Lung microvascular endothelial cell (primary cell): ENCODE measurements at places on chromosomes 13 and 19.

DNA sequence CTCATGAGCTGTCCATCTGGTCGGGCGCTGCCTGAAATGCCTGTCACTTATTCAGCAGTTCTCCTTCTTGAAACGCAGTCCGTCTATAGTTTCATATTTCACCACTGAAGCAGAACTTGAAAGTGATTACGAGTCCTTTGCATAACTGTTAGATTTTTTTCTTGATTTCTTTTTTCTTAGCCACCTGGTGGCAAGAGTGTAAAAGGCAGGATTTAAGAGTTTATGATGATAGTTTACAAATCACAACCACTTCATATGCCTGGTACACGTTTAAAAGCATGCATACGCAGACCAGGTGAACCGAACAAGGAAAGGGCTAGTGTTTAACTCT lies 45.8 kb downstream of the GGACT start:
- peak; percentile 45 for DNase-seq

DNA sequence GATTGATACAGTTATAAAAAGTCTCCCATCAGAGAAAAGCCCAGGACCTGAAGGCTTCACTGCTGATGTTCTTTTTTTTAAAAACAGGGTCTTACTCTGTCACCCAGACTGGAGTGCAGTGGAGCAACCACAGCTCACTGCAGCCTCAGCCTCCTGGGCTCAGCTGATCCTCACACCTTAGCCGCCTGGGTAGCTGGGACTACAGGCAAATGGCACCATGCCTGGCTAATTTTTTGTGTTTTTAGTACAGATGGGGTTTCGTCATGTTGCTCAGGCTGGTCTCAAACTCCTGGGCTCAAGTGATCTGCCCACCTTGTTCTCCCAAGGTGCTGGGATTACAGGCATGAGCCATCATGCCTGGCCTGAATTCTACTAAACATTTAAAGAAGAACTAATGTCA lies 33.1 kb downstream of the TEX29 start:
- DNase-seq = no peak

DNA sequence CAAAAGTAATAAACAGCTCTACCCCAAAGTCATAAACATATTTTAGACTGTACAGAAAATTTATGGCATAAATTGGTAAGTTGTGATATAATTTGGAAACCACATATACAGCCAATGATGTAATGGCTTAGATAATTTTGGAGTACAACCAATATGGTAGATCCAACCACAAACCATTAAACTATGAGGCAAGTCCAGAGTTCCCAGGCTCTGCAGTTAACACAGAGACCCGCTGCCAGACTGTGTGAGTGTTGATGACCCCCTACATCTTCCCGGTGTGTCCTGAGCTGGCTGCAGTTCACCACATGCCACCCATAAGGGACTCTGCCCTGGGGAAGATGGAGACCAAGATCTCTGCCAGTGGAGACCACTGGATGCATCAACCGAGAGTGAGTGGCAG lies 9.9 kb upstream of the SERPINE3 start:
- DNase-seq = no peak

DNA sequence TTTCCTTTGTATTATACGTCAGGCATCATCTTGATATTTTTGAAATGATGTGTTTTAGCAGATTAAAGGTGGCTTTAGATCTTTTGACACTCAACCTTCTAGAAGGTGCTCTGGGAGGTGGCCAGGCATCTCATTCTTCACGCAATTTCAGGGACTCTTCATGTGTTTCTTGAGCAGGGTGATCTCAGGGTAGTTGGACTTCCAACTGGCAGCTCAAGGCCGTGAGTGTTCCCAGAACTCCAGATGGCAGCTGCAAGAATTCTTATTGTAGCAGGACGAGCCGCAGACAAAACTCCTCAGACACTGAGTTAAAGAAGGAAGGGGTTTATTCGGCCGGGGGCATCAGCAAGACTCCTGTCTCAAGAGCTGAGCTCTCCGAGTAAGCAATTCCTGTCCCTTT lies 82.5 kb upstream of the UBAC2 start:
- DNase-seq = no peak

DNA sequence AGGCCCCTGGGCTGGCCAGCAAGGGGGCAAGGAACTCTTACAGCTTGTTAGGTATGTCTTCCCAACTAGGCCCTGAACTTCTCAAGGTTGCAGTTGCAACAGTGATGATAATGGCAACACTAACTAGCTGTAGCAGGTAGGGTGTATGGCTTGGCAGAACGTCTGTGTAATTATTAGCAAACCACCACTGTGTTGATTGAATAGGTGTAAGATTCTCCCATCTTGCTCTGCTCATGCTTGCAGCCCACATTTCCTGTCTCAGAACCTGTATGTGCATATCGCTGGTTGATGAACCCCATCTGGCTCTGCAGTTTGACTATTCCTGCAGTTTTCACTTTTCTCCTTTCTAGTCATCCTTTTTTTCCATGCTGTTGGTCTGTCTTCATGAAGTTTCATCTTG lies 178.8 kb downstream of the KATNAL1 start:
- DNase-seq = no peak
